Immature natural killer cell (primary cell): ENCODE measurements at places on chromosomes 16 and 17.
A peak's percentile ranks its signal among the peaks of the same experiment; 100 is the strongest.

GRCh38 chr17:28748852-28749515 lies 5.2 kb downstream of the TRAF4 start:
- DNase-seq: no peak
- H3K4me1 ChIP-seq: peaks cover 10% of the 10 kb centered on the region
- H3K27me3 ChIP-seq: peaks cover 9% of the 10 kb centered on the region
- H3K4me3 ChIP-seq: no peak overlapping the region

DNA sequence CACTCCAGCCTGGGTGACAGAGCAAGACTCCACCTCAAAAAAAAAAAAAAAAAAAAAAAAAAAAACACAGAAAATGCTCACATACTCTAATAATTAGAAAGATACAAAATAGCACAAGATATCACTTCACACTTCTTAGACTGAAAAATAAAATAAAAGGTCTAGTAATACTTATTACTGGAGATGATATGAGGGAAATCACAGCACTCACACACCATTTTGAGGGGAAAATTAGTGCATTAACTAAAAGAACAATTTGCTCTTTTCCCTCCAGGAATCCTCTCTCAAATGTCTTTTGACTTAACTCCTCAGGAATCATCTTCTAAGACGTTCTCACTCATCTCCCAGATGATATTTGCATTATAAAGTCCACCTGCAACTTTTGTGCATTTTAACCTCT lies 697.9 kb upstream of the SOX9 start:
- H3K4me1 ChIP-seq: no peaks in the 10 kb centered on the region
- no peak for DNase-seq
- no peaks in the 10 kb centered on the region for H3K27me3 ChIP-seq

GRCh38 chr16:14101415-14101814 lies 30.3 kb downstream of the MRTFB start:
- H3K27me3 ChIP-seq: no peaks in the 10 kb centered on the region
- peak; percentile 12 for DNase-seq
- peaks cover 27% of the 10 kb centered on the region for H3K4me1 ChIP-seq
- peak overlapping the region; percentile 37 for H3K27ac ChIP-seq

DNA sequence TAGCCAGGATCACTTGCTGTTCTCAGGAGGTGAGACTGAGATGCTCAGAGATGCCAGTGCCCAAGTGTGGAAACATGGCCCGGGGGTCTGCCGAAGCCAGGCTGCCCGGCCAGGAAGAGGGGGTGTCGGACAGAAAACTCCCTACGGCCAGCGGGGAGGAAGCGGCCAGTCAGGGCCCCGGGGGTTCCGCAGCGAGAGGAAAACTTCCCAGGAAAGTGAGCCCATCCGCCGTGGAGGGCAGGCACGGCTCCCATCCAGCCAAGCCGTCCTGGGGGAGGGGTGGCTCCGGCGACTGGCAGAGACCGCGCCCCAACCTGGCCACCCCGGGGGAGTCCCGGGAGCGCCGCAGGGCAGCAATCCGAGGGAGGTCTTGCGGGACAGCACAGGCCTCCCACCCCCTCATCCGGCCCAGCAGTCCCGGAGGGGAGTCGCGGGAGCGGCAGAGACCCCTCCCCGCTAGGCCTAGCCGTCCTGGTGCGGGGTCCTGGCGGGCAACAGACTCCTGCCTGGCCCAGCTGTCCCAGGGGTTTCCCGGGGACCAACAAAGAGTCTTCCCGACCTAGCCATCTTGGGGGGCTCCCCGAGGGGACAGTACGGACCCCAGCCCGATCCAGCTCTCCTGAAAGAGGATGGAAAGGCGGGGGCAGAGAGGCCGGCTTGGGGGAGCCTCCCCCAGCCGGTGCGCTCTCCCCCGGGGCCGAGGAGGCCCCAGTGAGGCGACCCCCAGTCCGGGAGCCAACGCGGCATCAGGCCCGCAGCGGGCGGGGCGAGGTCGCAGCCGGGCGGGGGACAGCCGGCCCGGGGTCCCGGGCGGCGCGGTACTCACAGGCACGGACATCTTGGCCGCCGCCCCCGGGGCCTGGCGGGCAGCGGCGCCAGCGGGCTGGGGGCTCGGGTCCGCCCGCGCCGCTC lies 13.8 kb upstream of the BCAR1 start:
- H3K27me3 ChIP-seq: peaks cover 23% of the 10 kb centered on the region
- peak overlapping the region; percentile 70 for H3K4me3 ChIP-seq
- no peak for DNase-seq
- H3K36me3 ChIP-seq: no peaks in the 10 kb centered on the region

GRCh38 chr16:15970743-15971439 lies 21.5 kb downstream of the ABCC1 start:
- no peak overlapping the region for H3K4me3 ChIP-seq
- H3K4me1 ChIP-seq: peaks cover 1% of the 10 kb centered on the region
- H3K27ac ChIP-seq: no peak overlapping the region
- peaks cover 2% of the 10 kb centered on the region for H3K27me3 ChIP-seq
- DNase-seq: no peak
- H3K36me3 ChIP-seq: peaks cover 16% of the 10 kb centered on the region

- H3K4me3 ChIP-seq: no peak overlapping the region
- H3K36me3 ChIP-seq: no peaks in the 10 kb centered on the region
- peaks cover 2% of the 10 kb centered on the region for H3K27me3 ChIP-seq
- H3K4me1 ChIP-seq: peaks cover 6% of the 10 kb centered on the region
- H3K27ac ChIP-seq: no peak overlapping the region
These were observed 36.0 kb downstream of the NKD1 start for GRCh38 chr16:50584033-50584722.

- H3K4me3 ChIP-seq: no peak overlapping the region
- peaks cover 4% of the 10 kb centered on the region for H3K27me3 ChIP-seq
- H3K27ac ChIP-seq: no peak overlapping the region
- no peak for DNase-seq
These were observed 22.9 kb upstream of the TRAP1 start for GRCh38 chr16:3740186-3740585.

DNA sequence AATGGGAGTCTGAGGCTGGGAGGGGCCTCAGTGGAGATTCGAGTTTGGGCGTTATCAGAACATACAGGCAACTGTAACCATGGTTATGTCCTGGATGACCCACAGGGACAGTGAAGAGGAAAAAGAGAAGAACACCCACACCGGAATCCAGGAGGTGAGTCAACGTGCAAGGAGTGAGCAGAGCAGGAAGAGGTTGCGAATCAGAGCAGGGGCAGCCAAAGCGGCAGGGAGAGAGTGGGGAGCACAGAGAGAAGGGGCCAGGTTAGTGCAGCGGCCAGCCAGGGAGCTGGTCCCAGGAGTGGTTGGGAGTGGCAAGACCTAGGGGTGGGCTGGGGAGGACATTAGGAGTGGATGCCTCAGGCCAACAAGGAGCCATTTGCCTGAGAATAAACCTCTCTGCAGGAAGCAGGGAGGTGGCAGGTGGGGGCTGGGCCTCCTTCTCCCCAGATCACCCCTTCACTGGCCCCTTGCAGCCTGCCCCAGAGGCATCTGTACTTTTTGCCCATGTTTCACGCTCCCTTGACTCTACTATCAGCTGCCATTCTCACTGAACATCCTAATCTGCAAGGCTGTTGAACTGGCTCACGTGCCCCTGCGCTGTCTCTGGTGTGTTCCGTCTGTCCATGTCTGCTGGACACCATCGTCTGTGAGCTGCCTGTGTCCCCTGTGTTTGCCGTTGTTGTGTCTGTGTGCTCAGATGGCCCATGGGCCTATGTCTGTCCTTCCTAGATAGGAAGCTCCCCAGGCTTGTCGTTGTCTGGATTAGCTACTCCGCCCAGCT lies 5.1 kb downstream of the KRT13 start:
- H3K4me1 ChIP-seq: no peaks in the 10 kb centered on the region
- DNase-seq: no peak
- no peaks in the 10 kb centered on the region for H3K36me3 ChIP-seq

DNA sequence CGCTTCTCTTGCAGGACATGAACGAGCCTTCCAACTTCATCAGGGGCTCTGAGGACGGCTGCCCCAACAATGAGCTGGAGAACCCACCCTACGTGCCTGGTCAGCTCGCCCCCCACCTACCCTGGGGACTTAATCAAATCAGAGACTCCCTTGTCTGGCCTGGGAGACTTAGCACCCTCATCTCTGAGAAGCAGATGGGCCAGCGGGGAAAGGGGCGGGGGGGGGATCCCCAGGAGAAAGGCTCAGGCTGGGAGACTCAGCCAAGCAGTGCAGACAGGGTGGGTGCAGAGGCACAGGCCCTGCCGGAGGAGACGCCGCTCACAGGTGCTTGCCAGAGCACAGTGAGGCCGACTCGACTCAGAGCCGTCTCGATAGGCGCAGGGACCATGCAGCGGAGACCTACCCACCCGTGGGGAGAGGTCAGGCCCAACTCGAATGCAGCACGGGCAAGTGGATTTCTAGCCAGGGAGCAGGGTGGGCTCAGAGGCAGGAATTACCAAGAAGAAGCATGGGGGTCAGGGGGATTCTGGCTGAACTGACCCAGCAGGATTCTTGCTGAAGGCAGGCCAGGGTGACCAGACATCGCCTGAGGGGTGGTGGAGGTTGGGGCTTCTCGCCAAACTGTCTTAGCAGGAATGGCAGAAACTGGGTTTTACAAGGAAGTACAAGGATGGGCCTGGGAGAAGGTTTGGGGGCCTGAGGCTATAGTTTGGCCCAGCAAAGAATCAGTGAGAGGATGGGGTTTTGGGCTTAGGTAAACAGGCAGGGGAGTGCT lies 9.7 kb downstream of the GAA start:
- no peak overlapping the region for H3K27ac ChIP-seq
- H3K27me3 ChIP-seq: no peaks in the 10 kb centered on the region
- no peak for DNase-seq
- H3K4me3 ChIP-seq: no peak overlapping the region

- H3K4me3 ChIP-seq: no peak overlapping the region
- no peak for DNase-seq
These were observed 412.6 kb downstream of the RBFOX1 start for GRCh38 chr16:7745276-7745675.

DNA sequence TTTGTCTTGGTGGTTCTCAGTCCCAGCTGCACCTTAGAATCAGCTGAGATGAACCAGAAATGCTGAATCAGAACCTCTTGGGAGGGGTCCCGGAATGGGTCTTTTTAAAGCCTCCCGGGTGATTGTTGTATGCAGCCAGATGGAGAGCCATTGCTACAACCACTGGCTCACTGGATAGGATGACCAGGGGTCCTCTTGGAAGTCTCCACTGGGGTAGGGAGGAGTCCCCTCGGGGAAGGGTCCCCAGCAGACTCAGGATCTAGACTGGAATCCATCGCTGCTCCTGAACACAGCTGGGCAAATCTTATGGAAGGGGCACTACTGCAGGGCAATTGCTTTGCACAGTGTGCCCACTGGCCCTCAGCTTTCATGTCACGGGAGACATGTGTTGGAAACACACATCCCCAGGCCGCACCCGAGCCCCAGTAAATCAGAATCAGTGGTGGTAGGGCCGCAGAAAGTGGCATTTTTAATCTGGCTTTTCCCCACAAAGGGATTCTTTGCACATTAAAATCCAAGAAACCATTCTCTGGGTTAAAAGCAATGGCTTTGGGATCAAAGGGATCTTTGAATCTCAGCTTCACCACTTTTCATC lies 117.3 kb downstream of the IRX5 start:
- no peak for DNase-seq
- no peak overlapping the region for H3K4me3 ChIP-seq
- peaks cover 4% of the 10 kb centered on the region for H3K27me3 ChIP-seq
- H3K36me3 ChIP-seq: no peaks in the 10 kb centered on the region
- no peak overlapping the region for H3K27ac ChIP-seq

DNA sequence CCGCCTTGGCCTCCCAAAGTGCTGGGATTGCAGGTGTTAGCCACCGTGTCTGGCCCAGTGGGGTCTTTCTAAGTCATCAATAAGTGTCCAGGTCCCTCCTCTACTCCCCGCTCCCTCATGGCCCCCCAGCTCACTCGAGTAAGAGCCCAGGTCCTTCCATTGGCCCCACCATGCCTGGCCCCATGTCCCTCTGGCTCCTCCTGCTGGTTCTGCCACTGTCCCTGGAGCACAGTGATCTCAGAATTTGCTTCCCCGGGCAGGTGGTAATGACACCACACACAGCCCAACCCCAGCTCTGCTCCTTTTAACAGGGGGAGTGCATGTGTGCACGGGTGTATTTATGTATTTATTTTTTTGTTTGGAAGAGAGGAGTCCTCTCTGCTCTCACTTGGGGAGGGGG lies 19.6 kb downstream of the MGAT5B start:
- DNase-seq: no peak
- H3K4me1 ChIP-seq: no peaks in the 10 kb centered on the region
- no peak overlapping the region for H3K27ac ChIP-seq
- H3K27me3 ChIP-seq: no peaks in the 10 kb centered on the region
- H3K36me3 ChIP-seq: no peaks in the 10 kb centered on the region

GRCh38 chr16:68469796-68470460 lies 21.6 kb upstream of the SMPD3 start:
- peak overlapping the region; percentile 81 for H3K4me3 ChIP-seq
- H3K27me3 ChIP-seq: peaks cover 2% of the 10 kb centered on the region
- DNase-seq: no peak
- peaks cover 31% of the 10 kb centered on the region for H3K4me1 ChIP-seq

GRCh38 chr16:61829631-61830030 lies 206.6 kb downstream of the CDH8 start:
- H3K27ac ChIP-seq: no peak overlapping the region
- H3K4me3 ChIP-seq: no peak overlapping the region
- no peaks in the 10 kb centered on the region for H3K4me1 ChIP-seq
- H3K36me3 ChIP-seq: no peaks in the 10 kb centered on the region

GRCh38 chr17:75738218-75738802 lies 17.1 kb downstream of the ITGB4 start:
- no peaks in the 10 kb centered on the region for H3K36me3 ChIP-seq
- no peak overlapping the region for H3K27ac ChIP-seq
- DNase-seq: no peak
- H3K27me3 ChIP-seq: no peaks in the 10 kb centered on the region

GRCh38 chr16:80932708-80933095 lies 74.0 kb downstream of the CMC2 start:
- no peak overlapping the region for H3K27ac ChIP-seq
- peaks cover 8% of the 10 kb centered on the region for H3K4me1 ChIP-seq
- peak overlapping the region; percentile 84 for H3K4me3 ChIP-seq
- no peak for DNase-seq
- peaks cover 8% of the 10 kb centered on the region for H3K27me3 ChIP-seq

DNA sequence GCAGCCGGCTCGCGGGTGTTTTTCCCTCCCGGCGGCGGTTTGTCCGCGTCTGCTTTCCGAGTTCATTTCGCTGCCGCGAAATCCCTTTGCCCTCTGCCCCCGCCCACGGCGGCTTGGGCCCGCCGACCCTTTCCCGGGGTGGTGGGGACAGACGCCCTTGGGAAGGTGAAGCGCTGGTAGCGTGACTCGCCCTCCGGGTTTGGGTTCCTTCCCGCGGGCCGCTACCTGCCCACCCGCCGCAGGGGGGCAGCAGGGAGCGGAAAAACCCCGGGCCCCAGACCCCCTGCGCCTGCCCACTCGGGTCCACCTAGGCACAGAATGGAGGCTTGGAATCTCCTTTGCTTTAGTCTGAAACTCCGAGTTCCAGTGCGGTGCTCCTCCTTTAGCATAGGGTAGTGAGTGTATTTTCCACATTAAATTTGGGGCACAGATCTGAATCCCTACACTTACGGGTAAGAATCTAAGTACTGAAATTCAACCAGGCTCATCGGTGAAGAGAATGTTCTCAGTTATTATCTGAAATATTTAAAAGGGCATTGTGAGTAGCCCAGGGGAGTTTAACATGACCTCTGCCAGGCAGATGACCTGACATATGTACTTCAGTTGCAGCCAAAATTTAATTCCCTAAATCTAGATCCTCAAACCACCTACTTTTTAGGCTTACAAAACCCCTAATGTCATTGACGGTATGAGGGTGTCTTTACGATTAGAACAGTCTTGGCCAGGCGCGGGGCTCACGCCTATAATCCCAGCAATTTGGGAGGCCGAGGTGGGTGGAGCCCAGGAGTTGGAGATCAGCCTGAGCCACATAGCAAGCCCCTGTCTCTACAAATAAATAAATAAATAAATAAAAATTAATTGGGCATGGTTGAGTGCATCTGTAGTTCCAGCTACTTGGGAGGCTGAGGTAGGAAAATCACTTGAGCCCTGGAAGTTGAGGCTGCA lies 1.0 kb downstream of the NME2 start:
- H3K27ac ChIP-seq: peak overlapping the region; percentile 82
- peak overlapping the region; percentile 73 for H3K4me3 ChIP-seq
- peaks cover 9% of the 10 kb centered on the region for H3K36me3 ChIP-seq
